Substantia nigra (tissue), 51 donors: ENCODE measurements at places on chromosomes 6 and 20.

DNA sequence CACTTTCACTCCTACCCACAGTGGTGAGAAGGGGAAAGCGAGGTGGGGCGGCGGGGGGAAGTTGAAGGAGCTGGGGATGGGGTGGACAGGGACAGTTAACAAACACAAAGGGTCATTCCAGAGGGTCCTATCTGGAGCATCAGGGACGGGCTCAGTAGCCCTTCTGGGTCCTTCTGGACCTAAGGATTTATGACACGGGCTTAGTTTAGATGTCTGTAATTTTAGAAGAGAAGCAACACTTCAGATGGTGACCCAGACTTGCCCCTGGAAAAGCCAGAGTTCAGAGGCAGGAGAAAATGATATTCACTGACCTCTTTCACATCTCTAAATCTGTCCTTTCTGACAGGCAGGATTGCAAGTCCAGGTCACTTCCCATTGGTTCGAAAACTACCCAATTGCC lies 36.3 kb downstream of the PDE10A start:
- DNase-seq, result no peak

- DNase-seq, result no peak
Measured at GRCh38 chr6:157832250-157832967, 9.4 kb downstream of the SNX9 start.

DNA sequence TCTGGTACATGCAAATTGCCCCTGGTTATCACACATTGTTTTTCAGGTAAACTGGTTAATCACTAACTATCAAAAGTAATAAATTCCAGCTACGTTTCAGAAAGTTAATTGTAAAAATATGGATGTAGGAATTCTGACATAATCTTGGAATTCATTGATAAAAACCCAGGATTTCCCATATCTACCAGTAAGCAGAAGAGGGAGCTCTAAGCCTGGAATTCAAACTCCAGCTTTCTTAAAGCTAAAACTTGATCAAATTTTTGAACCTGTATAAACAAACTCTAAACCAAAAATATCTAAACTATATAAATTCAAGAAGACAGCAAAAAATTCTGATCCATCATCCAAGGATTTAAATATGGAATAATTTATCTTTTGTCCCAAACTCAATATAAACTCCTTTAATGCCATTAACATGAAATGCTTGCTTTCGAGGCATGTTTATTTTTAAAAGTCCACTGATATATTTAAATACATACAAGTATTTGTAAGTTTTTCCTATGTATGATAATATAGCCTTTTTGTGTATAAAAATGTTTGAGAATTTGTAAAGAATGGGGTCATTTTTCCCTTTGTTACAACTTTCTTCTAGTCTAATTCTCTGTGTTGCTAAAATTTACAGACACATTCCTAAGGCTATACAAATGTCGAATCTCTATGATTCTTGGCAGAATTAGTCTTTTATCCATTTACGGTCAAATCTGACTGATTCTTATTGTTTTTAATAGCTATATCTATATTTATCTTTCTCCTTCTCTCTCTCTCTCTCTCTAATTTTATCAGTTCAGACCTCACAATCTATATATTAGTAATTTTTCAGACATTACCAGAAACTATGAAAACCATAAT lies 91.4 kb upstream of the RNF217 start:
- no peak for DNase-seq

GRCh38 chr20:11267131-11267761 lies 593.4 kb upstream of the JAG1 start:
- no peak for DNase-seq

GRCh38 chr6:169752074-169752623 lies 727 bp downstream of the ERMARD start:
- DNase-seq, result no peak

DNA sequence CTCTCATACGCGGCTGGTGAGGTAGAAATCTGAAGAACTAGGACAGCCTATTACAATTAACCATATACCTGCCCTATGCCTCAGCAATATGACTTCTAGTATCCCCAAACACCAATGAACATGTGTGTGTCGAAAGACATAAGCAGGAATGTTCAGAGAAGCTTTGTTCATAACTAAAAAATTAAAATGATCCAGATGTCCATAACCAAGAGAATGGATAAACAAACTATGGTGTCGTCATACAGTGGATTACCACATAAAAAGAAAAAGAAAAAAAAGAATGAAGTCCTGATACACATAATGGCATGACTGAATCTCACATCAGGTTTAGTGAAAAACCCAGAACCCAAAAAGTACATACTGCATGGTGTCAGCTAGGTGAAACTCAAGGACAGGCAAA lies 73.9 kb downstream of the MDN1 start:
- DNase-seq, result no peak

DNA sequence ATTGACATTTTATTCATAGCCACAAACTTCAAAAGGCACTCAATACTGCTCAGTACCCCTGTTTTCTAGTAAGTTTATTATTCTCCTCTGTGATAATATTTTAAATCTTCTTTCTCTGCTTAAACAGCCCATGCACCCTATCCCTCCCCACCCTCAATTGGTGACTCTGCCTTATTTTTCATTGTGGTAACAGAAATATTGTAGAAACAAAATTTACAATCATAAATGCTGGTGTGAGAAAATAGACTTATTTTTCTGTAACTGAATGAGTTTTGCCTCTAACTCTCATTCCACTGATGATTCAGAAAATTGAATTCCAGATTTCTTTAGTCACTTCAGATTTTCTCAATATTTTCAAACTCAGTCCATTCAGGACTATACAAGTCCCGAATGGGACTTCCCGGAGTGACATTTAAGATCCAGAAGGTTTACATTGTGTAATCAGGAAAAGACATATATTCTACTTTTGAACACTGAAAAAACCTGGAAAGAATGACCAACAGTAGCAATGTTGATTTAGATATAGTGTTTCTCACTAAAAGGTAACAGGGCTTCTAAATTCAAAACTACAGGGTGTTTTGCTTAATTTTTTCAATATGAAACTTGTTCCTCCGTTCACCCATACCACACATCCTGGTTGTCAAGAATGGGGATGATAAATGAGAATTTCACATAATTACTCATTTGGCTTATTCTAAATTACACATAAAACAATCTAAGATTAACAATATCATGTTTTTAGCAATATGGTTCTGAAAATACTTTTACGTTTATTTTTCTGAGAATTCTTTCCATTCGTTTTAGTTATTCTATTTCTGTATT lies 34.8 kb upstream of the UST start:
- DNase-seq, result no peak

DNA sequence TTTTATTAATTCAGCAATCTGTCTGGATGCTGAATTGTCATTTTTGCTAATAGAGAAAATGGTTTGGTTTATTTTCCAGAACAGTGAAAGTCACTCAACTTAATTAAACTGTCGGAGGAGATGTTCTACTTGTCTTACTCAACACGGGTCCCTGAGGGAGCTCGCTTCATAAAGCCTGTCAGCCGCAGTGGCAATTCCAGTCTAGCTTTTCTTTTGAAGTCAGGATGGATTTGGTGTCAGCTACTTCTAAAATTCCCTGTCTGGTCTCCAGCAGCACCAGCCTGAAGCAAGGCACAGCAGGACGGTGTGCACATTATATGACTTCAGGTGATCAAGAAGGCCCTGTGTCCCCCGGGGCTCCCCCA lies 261.5 kb downstream of the SLC24A3 start:
- DNase-seq, result no peak

DNA sequence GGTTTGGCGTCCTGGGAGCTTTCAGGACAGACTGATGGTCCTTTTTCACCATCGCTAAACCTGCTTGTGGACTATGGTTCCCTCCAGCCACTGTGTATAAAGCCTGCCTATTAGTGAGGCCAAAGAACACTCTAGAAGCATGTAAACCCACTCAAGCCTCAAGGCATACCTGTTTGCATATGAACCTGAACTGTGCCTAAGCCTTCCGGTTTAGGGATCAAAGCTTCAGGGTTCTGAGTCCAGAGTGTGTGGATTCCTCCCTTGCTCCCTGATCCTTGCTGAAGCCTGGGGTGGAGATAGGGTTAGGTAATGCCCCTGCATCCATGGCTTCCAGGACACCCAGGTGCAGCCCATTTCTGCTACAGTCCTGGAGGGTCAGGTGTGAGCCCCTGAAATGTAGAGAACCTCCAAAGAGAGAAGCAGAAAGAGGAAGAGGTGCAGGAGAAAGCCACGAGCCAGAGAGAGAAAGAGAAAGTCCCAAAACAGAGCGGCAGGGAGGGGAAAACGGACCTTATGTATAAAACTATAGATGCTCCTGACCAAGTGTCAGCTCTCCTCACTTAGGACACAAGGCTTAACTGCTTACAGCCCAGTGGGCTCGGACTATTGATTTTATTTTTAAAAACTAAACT lies 93.3 kb downstream of the SCML4 start:
- no peak for DNase-seq

DNA sequence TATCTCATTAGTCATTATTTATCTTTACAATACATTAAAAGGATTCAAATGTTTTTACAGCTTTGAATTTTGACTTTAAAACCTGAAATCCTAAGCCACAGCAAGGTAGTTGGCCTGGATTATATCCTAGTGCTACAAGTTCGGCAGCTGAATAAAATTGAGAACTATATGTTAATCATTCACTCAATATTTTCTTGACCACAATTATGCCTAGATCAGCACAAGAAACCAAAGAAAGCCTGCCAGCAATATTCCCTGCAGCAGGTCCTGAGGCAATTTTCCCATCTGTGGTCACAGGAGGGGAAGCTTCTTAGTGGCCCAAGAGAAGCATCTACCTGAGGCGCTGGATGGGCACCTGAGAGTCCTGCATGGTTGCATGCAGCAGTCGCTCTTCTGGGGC lies 183.5 kb downstream of the GMDS start:
- DNase-seq, result no peak

DNA sequence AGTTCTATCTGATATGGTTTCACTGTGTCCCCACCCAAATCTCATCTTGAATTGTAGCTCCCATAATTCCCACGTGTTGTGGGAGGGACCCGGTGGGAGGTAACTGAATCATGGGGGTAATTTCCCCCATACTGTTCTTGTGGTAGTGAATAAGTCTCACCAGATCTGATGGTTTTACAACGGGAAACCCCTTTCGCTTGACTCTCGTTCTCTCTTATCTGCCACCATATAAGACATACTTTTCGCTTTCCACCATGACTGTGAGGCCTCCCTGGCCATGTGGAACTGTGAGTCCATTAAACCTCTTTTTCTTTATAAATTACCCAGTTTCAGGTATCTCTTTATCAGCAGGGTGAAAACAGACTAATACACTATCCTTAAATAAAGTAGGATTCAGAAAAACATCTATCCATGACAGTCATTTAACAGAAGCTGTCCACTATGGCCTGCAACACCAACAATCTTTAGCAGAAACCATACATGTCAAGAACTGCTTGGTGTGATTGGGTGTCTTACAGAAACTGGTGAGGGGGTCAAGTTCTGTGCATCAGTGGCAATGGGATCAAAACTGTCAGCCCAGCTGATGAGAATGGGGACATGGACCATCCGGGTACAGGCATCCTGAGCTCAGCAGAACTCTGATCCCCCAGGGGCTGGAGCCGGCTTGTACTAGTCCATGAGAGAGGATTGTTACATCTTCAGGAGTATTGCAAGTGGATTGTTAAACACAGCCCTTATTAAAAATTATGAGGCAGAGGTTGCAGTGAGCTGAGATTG lies 59.2 kb downstream of the SCML4 start:
- DNase-seq, result no peak

GRCh38 chr20:46757754-46758678 lies 48.6 kb downstream of the SLC2A10 start:
- peak; percentile 3 for DNase-seq

- DNase-seq, result no peak
Measured at GRCh38 chr6:46175976-46176375, 5.2 kb upstream of the ENPP5 start.

DNA sequence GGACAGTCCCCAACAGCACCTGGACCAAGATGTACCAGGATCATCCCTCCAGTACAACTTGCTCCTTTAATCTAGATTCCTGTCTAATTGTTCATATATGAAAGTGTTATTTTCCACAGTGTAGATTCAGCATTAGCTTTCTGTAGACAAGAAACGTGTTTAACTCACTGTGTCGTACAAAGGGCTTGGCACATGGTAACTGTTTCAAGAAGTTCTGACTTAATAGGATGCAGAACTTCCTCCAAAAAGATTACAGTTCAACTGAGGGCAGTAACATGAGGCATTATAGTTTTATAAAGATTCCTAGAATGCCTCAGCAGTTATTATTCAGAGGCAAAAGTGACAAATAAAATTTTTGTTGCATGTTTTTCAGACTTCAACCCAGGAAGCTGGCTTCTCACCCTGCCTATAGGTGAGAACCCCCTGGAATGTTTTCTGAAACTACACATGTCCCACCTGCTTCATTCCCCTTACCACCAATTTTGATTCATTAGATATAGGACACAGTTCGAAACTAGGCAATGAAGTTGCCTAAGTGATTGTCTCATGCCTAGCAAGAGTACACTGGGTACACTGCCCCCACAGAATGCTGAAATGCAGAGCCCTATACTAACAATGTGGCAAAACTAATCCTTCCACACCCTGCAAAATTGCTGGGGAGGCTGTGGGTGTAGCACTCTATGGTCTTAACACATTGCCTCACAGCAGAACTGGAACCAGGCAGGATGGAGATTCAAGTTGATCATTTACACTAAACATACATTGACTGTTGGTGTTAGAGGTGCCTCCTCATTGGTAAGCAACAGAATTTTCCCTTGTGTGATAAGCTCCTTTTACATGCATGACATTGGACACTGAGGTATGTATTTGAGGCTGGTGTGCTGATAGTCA lies 22.6 kb upstream of the SH3BGRL2 start:
- no peak for DNase-seq

DNA sequence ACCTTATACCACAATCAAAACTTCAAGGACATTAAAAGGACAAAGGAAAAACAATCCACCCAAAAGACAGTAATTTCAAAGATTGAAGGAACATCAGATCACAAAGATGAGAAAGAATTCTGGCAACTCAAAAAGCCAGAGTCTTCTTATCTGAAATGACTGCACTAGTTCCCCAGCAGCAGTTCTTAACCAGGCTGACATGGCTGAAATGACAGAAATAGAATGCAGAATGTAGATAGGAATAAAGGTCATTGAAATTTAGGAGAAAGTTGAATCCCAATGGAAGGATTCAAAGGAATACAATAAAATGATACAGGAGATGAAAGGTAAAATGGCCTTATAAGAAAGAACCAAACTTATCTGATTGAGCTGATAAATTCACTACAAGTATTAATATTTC lies 231.4 kb downstream of the CD109 start:
- DNase-seq, result no peak

- DNase-seq, result no peak
Measured at GRCh38 chr6:106122938-106123656, 37.0 kb downstream of the PRDM1 start.
